CD4-positive, CD25-positive, alpha-beta regulatory T cell (primary cell): ENCODE measurements at places on chromosomes 7 and 10. TPM values are rescaled to one million over a fixed set of nuclear protein-coding genes. Genes with fewer than 3 reads are reported as not detected.
A peak's percentile ranks its signal among the peaks of the same experiment; 100 is the strongest.

Gene PRSS1
- total RNA-seq, result not detected

Gene OR9A2
- total RNA-seq, result not detected

DNA sequence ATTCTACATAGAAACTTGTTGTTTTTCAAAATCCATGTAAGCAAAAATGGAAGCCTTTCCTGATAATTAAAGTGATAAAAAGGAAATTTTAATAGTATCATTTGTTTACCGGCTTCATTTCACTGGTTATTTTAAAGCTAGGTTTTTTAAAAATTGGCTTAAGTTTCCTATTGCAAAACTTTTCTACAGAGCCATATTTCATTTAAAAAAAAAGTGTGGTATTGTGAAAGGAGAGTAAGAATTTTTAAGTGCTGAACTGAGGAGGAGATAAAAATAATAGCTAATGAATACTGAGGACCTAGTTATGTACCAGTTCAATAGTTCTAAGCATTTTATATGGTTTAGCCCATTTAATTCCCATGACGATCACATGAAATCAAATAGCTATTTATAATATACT lies 172.2 kb upstream of the COL1A2 start:
- no peaks in the 10 kb centered on the region for H3K36me3 ChIP-seq
- no peaks in the 10 kb centered on the region for H3K27me3 ChIP-seq

Gene OGDHL
- total RNA-seq, result not detected

DNA sequence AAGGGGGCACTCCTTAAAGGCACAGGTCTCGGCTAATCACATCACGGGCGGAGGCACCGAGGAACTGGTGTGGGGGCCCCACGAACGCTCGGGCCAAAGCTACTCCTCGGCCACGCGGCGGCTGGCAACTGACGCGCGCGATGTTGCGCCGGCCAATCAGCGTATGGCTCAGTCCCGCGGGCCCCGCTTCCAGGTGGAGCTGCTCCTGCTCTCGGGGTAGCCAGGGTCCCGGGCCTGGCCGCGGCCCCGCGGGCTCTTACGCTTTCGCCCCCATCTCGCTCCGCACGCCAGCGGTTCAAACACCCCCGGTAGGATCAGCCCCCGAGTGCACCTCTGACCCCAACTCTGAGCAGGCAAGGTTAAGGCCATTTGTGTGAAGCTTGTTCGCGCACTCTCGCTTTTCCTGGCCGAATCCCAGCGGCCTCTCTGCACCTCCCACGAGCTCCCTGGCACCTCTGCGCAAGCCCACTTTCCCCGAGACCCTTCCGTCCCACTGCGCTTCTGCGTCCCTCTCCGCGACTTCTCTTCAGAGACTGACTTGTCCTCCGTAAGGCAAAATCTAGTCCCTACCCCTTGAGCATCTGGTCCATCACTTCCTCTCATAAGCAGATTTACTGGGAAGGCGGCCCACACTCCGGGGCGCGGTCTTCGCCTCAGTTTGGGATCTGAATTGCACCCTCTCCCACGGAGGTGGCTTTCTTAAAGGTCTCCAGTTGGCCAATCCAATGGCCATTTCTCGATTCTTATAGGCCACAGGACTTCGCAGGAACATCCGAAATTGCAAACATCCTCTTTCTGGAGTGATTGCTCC lies 200.9 kb upstream of the TBX20 start:
- no peaks in the 10 kb centered on the region for H3K4me1 ChIP-seq
- H3K27me3 ChIP-seq, result peaks cover 5% of the 10 kb centered on the region
- H3K36me3 ChIP-seq, result no peaks in the 10 kb centered on the region
- H3K4me3 ChIP-seq, result no peak overlapping the region

Gene SLC16A12
- total RNA-seq, result not detected

GRCh38 chr7:145134377-145134776 lies 298.5 kb upstream of the TPK1 start:
- no peak for DNase-seq
- H3K4me3 ChIP-seq, result no peak overlapping the region
- H3K36me3 ChIP-seq, result no peaks in the 10 kb centered on the region
- H3K27ac ChIP-seq, result no peak overlapping the region

- peaks cover 7% of the 10 kb centered on the region for H3K4me1 ChIP-seq
- DNase-seq, result peak; percentile 88
- H3K27ac ChIP-seq, result peak within 1 kb of the TSS; percentile 74
- peaks cover 4% of the 10 kb centered on the region for H3K36me3 ChIP-seq
Measured at GRCh38 chr7:2314209-2314955, at the start of gene SNX8. Gene SNX8 (minus strand): TSS chr7:2314441. CDS start chr7:2314421, 20 bp downstream.
